ENCODE measurements at places on chromosomes 6 and 20. TPM values are rescaled to one million over a fixed set of nuclear protein-coding genes. Genes with fewer than 3 reads are reported as not detected.
A peak's percentile ranks its signal among the peaks of the same experiment; 100 is the strongest.

BPIFB4 gene
- not detected for total RNA-seq

GRCh38 chr6:144753023-144753705 is 468.0 kb downstream of the UTRN start:
- DNase-seq: no peak
- no peaks in the 10 kb centered on the region for H3K27me3 ChIP-seq
- no peak overlapping the region for H3K27ac ChIP-seq
- H3K4me3 ChIP-seq: no peak overlapping the region
- no peaks in the 10 kb centered on the region for H3K4me1 ChIP-seq
- peaks cover 6% of the 10 kb centered on the region for H3K36me3 ChIP-seq

SLC35A1 gene
- 14.9 TPM for total RNA-seq

DNA sequence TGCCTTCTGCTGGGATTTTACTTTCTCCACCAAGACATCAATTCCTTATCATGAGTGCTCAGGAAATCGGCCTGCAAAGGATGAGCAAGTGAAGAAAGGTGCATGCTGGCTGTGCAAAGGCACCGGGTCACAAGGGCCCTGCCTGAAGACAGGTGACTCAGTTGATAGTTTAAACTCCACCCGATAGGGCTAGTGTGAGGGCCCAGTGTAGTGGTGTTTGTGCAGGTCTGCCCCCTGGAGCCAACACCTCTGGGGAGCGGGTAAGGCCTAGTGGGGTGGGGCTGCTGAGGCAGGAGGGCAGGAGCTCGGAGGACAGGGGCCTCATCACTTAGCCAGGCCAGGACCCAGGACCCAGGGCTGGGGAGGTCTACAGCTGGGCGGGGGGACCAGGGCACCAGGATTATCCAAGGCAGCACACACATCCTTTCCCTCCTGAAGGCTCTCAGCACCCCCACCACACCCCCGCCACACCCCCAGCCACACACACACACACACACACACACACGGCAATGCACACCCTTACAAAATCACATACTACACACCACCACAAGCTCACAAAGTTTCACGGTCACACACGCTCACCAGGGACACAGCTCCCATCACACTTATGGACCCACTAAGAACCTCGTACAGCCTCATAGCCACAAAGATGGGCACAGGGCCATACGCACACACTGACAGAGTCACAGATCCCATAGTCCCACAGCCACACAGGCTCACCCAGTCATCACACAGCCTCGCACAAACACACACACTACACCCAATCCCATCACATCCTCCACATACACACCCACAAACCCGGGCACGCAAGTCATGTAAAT is 75.4 kb downstream of the GRM4 start:
- 0 out of 2 replicates have a peak, but pooled peaks cover 2% of the 10 kb centered on the region for H3K4me1 ChIP-seq
- no peaks in the 10 kb centered on the region for H3K36me3 ChIP-seq
- peaks cover 2% of the 10 kb centered on the region for H3K27me3 ChIP-seq
- no peak overlapping the region for H3K4me3 ChIP-seq

CEP85L gene
- total RNA-seq: 6.7 TPM

BCL2L1 gene
- total RNA-seq: 150 TPM

DNA sequence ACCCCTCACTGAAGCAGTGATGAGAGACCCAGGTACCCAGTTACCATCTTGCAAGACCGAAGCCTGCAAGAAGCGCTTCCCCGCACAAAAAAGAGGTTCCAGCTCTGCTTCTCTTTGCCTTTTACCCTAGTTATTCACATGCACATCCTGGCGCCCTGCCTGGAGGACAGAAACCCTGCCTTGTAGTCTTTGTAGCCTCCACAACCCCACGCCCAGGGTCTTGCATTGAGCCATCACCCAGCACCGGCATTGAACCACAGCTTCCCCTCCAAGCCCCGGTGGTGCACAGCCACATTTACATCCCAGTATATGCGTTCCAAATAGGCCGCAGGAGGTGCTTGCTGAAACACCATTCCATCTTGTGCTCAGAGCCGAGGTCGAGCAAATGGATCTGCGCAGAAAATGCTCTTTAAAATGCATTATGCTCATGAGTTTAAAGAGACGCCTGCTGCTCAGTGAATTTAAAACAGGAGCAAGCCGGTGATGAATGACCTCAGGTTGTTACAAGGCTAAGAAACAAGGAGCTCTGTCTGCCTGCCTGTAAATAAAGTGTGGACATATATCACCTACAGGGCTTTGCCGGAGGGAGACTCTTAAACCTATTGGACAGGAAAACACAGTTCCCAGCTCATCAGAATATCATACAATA is 61.7 kb downstream of the GNAS-AS1 start:
- peaks cover 6% of the 10 kb centered on the region for H3K27me3 ChIP-seq
- H3K4me1 ChIP-seq: no peaks in the 10 kb centered on the region
- no peak for DNase-seq
- H3K4me3 ChIP-seq: no peak overlapping the region
- H3K27ac ChIP-seq: no peak overlapping the region

DNA sequence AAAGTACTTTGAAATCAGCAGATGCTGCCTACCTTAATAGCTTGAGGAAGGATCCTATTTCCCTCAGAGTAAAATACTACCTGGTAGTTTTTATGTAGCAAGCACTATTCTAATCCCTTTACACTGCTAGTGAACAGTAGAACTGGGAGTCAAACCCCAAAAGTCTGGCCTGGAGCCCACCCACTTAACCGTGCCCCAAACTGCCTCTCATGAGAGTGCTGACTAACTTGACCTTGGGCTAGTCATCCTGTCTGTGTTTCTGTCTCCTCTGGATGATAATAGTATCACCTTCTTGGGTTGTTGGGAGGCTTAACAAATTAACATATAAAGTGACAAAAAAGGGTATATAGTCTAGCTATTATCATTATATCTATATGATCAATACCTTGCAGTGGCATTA is 140.5 kb downstream of the RCAN2 start:
- no peak for DNase-seq
- no peaks in the 10 kb centered on the region for H3K27me3 ChIP-seq
- H3K4me1 ChIP-seq: no peaks in the 10 kb centered on the region
- H3K27ac ChIP-seq: no peak overlapping the region
- H3K4me3 ChIP-seq: no peak overlapping the region

GRCh38 chr6:6681075-6681849 is 92.7 kb downstream of the LY86 start:
- no peak overlapping the region for H3K4me3 ChIP-seq
- H3K27ac ChIP-seq: no peak overlapping the region
- H3K4me1 ChIP-seq: peaks cover 3% of the 10 kb centered on the region
- no peak for DNase-seq

SNX9 gene
- 46.0 TPM for total RNA-seq

DNA sequence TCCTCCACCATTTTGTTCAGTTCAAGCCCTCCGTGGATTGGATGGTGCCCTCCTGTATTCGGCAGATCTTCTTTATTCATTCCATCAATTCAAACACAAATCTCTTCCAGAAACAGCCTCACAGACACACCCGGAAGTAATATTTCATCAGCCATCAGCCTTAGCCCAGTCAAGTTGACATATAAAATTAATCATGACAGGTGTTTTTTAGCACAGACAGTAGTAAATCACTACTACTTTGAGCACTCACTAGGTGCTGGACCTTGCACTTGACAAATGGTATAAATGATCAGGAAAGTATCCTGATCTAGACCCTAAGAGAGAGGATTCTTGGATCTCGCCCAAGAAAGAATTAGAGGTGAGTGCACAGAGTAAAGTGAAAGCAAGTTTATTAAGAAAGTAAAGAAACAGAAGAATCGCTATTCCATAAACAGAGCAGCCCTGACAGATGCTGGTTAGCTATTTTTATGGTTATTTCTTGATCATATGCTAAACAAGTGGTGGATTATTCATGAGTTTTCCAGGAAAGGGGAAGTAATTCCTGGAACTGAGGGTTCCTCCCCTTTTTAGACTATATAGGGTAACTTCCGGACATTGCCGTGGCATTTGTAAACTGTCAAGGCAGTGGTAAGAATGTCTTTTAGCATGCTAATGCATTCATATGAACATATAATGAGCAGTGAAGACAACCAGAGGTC is 194.6 kb upstream of the LAMP5 start:
- no peak overlapping the region for H3K27ac ChIP-seq
- no peak for DNase-seq
- H3K27me3 ChIP-seq: no peaks in the 10 kb centered on the region

- H3K36me3 ChIP-seq: peaks cover 6% of the 10 kb centered on the region
- DNase-seq: no peak
- no peak overlapping the region for H3K27ac ChIP-seq
- no peak overlapping the region for H3K4me3 ChIP-seq
- H3K4me1 ChIP-seq: peaks cover 36% of the 10 kb centered on the region
Observed at GRCh38 chr20:58896820-58897219, 44.3 kb downstream of the GNAS start.

KIFC1 gene
- total RNA-seq: 81.8 TPM

- H3K27ac ChIP-seq: no peak overlapping the region
- peaks cover 2% of the 10 kb centered on the region for H3K4me1 ChIP-seq
- no peak overlapping the region for H3K4me3 ChIP-seq
- no peaks in the 10 kb centered on the region for H3K27me3 ChIP-seq
Observed at GRCh38 chr6:163572612-163573011, 158.1 kb downstream of the QKI start.

DNA sequence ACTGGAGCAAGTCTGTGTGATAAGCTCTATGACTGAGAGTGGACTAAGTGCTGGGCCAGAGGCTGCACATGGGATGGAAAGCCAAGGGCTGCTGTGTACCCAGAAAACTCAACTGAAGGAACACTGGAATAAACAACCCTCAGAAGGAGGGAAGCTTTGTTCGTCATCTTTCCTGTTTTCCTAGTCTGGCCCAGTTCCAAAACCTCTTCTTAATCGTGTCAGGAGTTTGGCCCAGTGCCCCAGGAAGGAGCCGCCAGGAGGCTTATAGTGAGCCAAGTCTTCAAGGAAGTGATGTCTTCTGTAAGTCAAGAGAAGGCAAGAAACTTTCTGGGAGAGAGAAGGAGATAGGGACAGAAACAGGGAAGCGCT is 23.3 kb upstream of the TOP1 start:
- no peaks in the 10 kb centered on the region for H3K36me3 ChIP-seq
- H3K4me3 ChIP-seq: no peak overlapping the region
- peak overlapping the region; percentile 83 for H3K27ac ChIP-seq
- H3K27me3 ChIP-seq: no peaks in the 10 kb centered on the region
- DNase-seq: no peak

- no peak for DNase-seq
- no peaks in the 10 kb centered on the region for H3K27me3 ChIP-seq
- no peak overlapping the region for H3K4me3 ChIP-seq
- no peaks in the 10 kb centered on the region for H3K36me3 ChIP-seq
Observed at GRCh38 chr6:42306439-42307140, 88.9 kb upstream of the MRPS10 start.

RHAG gene
- 0.23 TPM for total RNA-seq

LTB gene
- 3.7 TPM for total RNA-seq

Data from Panc1 (cell line).